Activated CD8-positive, alpha-beta memory T cell treated with anti-CD3 and anti-CD28 coated beads for 1 hour (primary cell): ENCODE measurements at places on chromosomes 5 and 9.

DNA sequence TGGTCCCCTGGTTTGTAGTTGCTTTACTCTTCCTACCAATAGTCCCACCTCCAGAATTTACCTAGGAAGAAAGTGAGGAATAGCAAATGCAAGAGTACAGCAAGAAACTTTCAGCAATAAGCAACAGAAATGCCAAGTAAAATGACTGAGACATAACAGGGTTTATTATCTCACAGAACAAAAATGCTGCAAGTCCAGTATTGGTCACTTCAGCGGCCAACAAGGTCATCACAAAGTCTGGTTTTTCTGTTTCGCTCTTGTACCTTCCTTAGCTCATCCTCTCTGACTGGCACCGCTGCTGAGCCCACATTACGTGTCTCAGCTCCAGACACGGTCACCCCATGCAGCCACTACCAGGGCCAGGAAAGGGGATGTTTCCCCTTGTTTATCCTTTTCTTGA lies 82.7 kb downstream of the RFK start:
- DNase-seq, result no peak

GRCh38 chr5:172821340-172821985 lies 12.6 kb upstream of the ERGIC1 start:
- DNase-seq, result no peak

GRCh38 chr5:143435210-143435657 lies 31.7 kb upstream of the NR3C1 start:
- no peak for DNase-seq

- DNase-seq, result no peak
Observed at GRCh38 chr5:19125956-19126713, 861.9 kb downstream of the CDH18 start.

DNA sequence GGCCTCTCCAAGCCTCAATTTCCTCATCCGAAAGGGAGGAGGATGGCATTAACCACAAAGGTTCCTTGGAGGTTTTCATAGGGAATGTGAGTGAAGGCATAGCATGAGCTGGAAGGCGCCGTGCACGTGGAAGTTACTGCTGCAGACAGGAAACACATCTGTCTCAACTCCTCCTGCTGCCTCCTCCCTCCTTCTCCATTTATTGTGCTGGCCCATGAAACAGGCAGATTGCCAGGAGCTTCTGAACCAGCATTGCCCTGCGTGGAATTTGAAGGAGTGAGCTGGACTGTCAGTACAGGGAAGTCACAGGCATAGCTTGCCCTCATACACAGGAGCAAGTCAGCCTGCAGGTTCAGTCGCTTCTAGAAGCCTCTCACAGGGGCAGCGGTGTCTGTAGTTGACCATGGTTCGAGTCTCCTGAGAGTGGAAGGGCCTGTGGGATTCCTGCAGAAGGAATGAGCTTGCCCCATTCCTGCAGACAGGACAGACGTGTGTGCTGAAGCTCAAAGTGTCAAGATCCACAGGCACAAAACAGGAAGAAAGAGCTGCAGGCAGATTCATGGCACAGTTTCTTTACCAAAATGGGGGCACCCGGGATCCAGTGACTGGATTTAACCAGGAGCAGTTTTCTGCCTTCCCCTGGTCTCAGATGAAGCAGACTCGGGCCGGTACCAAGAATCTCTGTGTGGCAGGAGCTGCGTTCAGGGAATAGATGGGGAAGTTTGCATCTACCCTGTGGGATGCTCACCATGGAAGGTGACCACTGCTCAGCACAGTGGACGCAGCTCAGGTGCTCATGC lies 48.7 kb upstream of the CTSL start:
- no peak for DNase-seq
